Neural progenitor cell (in vitro differentiated cells): ENCODE measurements at places on chromosomes 6 and 20.

GRCh38 chr6:156396791-156397418 lies 380.3 kb upstream of the ARID1B start:
- peak; percentile 56 for DNase-seq

DNA sequence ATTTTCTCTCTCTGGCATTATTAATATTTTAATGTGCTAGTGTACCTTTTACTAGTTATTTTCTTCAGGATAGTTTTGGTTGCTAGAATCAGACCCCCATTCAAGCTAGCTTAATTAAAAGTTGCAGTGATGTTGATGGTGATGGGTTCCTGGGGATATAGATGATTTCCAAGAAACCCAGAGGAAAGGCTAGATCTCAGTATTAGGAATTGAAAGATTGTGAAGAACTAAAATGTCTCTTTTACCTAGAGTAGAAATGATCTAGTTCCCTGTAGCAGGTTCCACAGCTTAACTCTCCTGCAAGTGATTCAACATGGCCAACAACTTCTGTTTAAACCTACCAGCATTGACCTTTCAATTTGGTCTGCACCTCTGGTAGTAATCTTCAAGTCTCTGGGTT lies 78.6 kb downstream of the DOK5 start:
- DNase-seq = no peak

GRCh38 chr20:8447262-8448120 lies 315.4 kb downstream of the PLCB1 start:
- no peak for DNase-seq

GRCh38 chr6:133590814-133591213 lies 298.1 kb upstream of the TCF21 start:
- no peak for DNase-seq

- DNase-seq = no peak
Observed at GRCh38 chr6:29845405-29846006, 17.9 kb downstream of the HLA-G start.

DNA sequence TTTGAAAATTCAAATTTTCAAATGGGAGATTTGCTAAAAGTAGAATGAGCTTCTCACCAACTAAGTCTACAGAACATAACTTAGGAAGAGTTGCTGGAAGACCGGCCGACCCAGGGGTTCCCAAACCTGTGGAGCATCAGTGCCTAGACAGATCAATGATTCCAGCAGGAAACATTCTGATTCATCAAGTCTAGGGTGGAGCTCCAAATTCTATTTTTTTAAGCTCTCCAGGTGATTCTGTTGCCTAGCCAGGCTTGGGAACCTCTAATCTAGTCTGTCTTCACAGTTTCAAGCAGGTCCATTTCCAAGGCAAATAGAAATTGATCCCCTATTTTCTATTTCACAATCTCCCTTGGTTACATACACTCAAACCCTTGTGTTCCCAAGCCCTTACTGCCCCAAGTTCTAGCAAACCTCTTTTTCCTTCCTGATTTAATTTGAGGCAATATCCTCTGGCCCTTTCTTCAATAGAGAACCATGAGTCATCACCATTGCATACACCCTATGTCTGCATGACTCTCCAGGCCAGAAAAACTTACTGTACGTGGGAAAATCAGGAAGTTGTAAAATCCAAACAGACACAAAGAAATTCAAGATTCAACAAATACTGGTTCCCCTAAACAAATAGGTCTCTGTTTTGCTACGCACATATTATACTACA lies 8.9 kb downstream of the ATXN1 start:
- DNase-seq = no peak

DNA sequence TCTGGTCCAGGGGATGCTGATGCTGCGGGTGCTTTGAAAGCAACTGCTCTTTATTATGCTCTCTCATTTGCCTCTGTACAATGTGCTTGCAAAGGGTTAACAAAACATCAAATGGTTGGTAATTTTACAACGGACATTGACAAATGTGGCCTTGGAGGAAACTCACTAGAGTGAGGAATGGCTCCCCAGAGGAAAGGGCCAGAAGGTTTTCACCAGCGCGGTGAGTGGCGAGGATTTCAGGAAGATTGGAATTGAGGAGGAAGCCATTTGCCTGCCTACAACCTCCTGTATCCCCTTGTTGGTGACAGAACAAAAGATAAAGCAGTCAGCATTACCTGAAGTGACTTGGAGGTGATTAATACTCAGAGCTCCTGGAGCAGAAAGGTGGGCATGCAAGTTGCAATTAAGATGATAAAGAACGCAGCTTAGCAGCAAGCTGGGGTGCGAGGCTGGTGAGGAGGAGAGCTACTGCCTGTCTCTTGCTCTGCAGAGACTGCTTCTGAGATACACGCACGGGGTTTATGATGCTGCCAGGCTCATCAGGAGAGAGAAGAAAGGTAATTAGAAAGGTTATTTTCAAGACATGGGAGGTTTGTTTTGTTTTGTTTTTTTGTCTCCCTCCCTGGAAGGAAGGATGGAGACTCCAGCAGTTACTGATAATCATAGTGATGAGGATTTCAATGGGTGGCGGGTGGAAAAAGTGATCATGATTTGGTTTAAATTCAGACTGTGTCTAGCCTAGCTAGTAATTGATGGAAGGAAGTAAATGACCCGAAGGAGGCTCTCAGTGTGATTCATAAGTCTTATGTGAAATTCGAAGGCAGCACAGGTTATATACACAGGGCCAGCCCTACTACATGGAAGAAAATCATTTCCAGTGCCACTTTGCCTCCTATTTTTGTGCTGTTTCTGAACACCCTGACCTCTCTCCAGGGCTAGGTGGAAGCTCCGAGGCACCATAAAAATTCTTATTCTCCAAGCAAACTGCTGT lies 141.6 kb upstream of the DTNBP1 start:
- DNase-seq = no peak

DNA sequence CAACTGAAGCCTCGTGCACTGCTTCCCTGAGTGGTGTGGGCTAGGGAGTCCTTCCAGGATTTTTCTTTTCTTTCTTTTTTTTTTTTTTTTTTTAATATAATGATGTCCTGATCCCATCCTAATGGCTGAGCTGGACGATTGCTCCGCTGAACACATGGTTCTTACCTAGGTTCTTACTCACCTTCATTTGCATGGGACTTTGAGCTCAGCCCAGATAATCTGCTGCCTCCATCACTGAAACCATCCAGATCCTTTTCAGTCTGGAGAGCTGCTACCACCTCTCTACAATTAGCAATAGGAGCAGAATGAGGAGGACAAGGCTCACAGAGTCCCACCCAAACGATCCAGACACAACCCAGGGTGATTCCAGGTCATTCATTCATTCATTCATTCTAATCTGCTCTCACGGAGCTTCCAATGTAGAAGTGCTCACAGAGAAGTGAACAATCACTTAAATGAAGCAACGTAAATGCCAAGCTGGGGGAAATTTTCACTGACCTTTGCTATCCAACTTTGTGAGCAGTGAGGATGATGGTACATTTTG lies 246.3 kb upstream of the RREB1 start:
- DNase-seq = no peak
